ENCODE measurements at places on chromosomes 5 and 9. TPM values are rescaled to one million over a fixed set of nuclear protein-coding genes. Genes with fewer than 3 reads are reported as not detected.
A peak's percentile ranks its signal among the peaks of the same experiment; 100 is the strongest.

DNA sequence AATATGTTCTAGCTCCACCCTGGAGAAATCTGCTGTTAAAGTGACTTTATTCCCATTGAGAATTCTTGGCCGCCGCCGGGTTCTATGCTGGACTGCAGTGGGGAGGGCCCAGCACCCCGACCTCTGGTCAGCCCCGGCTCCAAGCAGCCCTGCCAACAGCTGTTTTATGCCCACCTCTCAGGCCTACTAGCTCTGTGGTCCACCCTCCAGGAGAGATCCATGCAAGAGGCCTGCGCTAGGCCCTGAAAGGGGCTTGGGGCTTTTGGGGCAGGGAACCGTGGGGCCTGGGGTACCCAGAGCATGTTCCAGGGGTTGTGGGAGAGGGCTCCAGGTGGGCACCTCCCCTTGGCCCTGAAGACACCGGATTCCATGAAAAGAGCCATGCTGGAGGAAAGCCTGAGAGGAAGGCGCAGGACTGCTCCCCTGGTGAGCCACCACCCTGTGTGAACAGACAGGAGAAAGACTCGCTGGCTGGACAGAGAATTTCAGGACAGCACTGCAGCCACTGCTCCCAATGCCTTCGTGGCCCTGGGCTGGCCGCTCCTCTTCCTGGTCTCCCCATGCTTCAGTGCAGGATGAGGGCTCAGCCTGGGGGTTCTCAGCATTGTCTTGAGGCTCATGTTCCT is 44.6 kb upstream of the RUFY1 start:
- H3K4me1 ChIP-seq = no peaks in the 10 kb centered on the region
- no peak for DNase-seq

GRCh38 chr9:91033797-91034196 is 232.2 kb downstream of the SYK start:
- H3K36me3 ChIP-seq = no peaks in the 10 kb centered on the region
- H3K4me1 ChIP-seq = peaks cover 17% of the 10 kb centered on the region
- H3K27me3 ChIP-seq = no peaks in the 10 kb centered on the region
- no peak overlapping the region for H3K27ac ChIP-seq
- DNase-seq = no peak
- no peak overlapping the region for H3K4me3 ChIP-seq

GRCh38 chr5:10424124-10424731 is 17.5 kb upstream of the ROPN1L start:
- DNase-seq = peak; percentile 39
- H3K27ac ChIP-seq = no peak overlapping the region
- no peaks in the 10 kb centered on the region for H3K4me1 ChIP-seq
- no peaks in the 10 kb centered on the region for H3K27me3 ChIP-seq

DNA sequence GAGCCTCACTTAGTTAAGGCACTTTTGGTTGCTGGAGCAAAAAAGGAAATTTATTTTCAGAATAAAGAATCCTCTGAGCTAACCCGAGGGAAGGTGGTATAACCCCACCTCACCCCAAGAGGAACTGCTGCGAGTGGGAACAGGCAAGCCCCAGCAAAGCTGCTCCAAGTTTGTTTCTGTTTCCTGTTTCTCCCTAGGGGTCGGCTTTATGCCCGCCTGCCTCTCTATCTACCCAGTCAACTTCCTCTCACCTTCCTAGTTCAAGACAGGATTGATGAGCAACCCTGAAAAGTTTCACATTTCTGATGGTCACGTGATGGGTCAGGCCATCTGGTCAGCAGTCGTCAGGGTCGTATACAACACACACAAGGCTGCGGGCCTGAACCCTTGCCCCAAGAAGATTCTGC is 31.1 kb downstream of the TRIO start:
- no peaks in the 10 kb centered on the region for H3K27me3 ChIP-seq
- no peak for DNase-seq
- no peak overlapping the region for H3K27ac ChIP-seq
- H3K4me3 ChIP-seq = no peak overlapping the region
- H3K36me3 ChIP-seq = no peaks in the 10 kb centered on the region
- peaks cover 42% of the 10 kb centered on the region for H3K4me1 ChIP-seq

DNA sequence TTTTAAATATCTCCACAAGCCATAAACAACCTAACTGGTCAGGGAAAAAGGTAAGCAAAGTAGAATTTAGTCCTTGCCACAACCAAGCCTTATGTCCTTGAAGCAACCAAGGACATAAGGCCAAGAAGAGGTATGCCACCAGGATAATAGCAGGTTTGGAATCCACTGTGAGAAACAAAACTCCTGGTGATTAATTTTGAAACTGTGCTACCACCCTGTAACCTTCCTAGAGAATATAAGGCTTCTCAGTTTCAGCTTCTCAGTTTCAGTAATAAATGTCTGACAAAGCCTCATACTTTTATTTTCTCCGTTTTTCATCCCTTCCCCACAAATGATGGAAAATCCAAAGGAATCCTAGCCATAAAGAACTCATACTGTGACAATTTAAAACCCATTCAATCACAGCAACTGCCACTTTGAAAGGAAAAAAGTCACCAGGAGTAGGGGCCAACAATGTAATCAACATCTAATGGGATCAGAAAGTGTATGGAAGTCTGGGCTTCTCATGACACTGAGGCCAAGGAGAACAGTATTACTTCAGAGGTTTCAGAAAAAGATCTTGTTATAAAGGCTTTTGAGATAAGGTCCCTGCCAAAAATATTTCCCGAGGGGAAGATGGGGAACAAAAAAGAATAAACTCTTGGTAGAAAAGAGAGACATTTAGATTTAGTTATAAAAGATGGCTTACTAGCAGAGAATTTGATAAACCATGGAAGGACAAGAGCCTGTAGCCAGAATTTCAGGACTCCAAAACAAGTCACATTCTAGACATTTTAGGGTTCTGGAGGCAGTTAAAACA is 189.2 kb downstream of the TSSK1B start:
- no peak for DNase-seq
- peak overlapping the region; percentile 31 for H3K4me3 ChIP-seq
- no peaks in the 10 kb centered on the region for H3K27me3 ChIP-seq
- H3K36me3 ChIP-seq = no peaks in the 10 kb centered on the region
- no peaks in the 10 kb centered on the region for H3K4me1 ChIP-seq

DNA sequence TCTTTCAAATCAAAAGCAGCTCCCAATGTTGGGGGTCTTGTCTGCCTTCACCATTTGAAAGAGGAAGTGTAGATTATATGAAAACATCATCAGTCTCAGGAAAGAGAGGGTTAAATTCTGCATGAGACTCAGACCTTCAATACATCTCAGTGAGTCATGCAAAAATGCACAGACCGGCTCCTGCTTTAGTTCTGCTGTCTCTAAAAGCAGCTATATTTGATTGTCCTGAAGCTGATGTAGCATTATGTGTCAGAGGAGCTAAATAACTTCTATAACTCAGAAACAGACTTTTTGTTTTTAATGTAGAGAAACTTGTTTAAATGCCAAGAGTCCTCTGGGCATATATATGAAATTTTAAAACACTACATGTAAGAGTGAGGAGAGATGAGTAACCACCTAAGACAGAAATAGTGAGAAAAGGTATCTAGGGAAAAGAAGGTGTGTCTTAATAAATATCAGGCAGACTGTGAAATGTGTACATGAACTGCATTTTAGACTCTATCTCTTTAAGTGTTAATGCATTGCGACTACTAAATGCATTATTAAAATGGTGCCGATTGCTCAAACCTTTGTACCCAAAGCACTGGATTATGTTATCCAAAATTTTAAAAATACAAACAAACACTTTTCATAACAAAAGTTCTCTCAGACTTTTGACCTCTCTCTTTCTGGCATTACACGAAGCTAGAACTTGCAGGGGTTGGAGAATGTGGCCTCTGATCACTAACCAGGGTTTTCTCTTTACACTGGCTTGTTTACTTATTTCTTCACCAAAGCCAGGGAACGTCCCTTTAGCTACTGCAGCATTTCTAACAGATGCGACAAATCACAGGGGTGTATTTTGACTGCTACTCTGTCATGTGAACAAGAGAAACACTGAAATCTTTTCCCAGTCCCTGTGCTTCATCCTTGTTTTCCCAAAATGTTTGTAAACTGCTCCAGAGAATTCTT is 302.3 kb downstream of the ARL15 start:
- H3K4me3 ChIP-seq = no peak overlapping the region
- no peaks in the 10 kb centered on the region for H3K36me3 ChIP-seq

- H3K36me3 ChIP-seq = no peaks in the 10 kb centered on the region
- H3K27ac ChIP-seq = no peak overlapping the region
- no peaks in the 10 kb centered on the region for H3K27me3 ChIP-seq
- no peaks in the 10 kb centered on the region for H3K4me1 ChIP-seq
These were observed 186.2 kb downstream of the PJA2 start for GRCh38 chr5:109223531-109223930.

- no peak overlapping the region for H3K4me3 ChIP-seq
- no peaks in the 10 kb centered on the region for H3K27me3 ChIP-seq
- H3K36me3 ChIP-seq = no peaks in the 10 kb centered on the region
These were observed 111.9 kb downstream of the FBN2 start for GRCh38 chr5:128426090-128426534.

- no peak overlapping the region for H3K27ac ChIP-seq
- no peaks in the 10 kb centered on the region for H3K27me3 ChIP-seq
- no peaks in the 10 kb centered on the region for H3K4me1 ChIP-seq
- no peak overlapping the region for H3K4me3 ChIP-seq
These were observed 139.6 kb downstream of the MTX3 start for GRCh38 chr5:79851391-79851863.

GRCh38 chr5:12330993-12331588 is 426.8 kb upstream of the CTNND2 start:
- no peak overlapping the region for H3K4me3 ChIP-seq
- no peaks in the 10 kb centered on the region for H3K27me3 ChIP-seq
- no peak overlapping the region for H3K27ac ChIP-seq
- DNase-seq = no peak

DNA sequence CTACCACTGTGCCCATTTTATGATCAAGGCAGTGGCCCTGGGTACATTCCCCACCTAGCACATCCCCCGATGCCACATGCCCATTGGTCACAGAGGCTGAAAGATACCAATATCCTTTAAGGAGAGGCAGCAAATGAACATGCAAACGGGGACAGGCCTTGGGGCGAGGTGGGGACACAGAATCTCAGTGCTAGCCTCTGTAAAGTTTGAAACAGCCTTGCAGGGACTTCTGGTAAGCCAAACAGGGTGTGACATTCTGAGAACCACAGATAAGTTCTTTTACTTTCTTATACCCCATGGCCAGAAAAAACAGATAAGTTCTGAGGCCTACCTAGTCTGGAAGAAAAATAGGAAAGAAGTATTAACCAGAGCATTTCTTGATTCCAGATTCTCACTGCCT is 60.5 kb downstream of the ACER2 start:
- no peaks in the 10 kb centered on the region for H3K4me1 ChIP-seq
- no peak overlapping the region for H3K4me3 ChIP-seq
- no peak overlapping the region for H3K27ac ChIP-seq
- no peaks in the 10 kb centered on the region for H3K27me3 ChIP-seq

DNA sequence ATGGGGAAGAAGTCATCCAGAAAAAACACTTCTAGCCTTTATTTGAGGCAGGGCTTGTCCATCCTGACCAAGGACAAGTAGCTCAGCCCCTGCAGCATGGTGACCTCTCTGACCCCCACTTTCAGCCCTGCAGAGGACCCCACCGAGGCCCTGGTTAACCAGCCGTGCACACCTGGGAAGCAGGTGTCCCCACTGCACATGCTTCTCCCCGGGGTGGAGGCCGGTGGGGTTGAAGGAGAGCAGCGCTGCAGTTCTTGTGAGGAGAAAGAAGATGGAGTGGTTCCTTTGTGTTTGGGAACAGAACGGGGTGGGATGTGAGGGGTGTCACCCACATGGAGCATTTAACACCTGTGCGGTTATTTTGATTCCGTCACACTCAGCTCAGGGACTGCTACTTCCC is 21.1 kb upstream of the ZBTB34 start:
- H3K4me1 ChIP-seq = peaks cover 76% of the 10 kb centered on the region
- DNase-seq = no peak
- H3K4me3 ChIP-seq = no peak overlapping the region
- H3K27ac ChIP-seq = no peak overlapping the region
- peaks cover 28% of the 10 kb centered on the region for H3K36me3 ChIP-seq
- H3K27me3 ChIP-seq = no peaks in the 10 kb centered on the region

GRCh38 chr5:168800701-168801100 is 221.5 kb upstream of the PANK3 start:
- no peak for DNase-seq
- no peaks in the 10 kb centered on the region for H3K27me3 ChIP-seq
- H3K4me3 ChIP-seq = no peak overlapping the region
- no peaks in the 10 kb centered on the region for H3K36me3 ChIP-seq

GRCh38 chr5:55638455-55638854 is 73.7 kb downstream of the SLC38A9 start:
- H3K4me1 ChIP-seq = peaks cover 29% of the 10 kb centered on the region
- no peak overlapping the region for H3K27ac ChIP-seq
- DNase-seq = no peak
- H3K4me3 ChIP-seq = no peak overlapping the region
- no peaks in the 10 kb centered on the region for H3K36me3 ChIP-seq

GRCh38 chr5:64292611-64293215 is 127.1 kb downstream of the RNF180 start:
- no peak overlapping the region for H3K27ac ChIP-seq
- H3K27me3 ChIP-seq = no peaks in the 10 kb centered on the region
- H3K4me1 ChIP-seq = no peaks in the 10 kb centered on the region
- DNase-seq = no peak

- no peaks in the 10 kb centered on the region for H3K4me1 ChIP-seq
- no peak overlapping the region for H3K27ac ChIP-seq
- no peaks in the 10 kb centered on the region for H3K27me3 ChIP-seq
- H3K36me3 ChIP-seq = no peaks in the 10 kb centered on the region
- H3K4me3 ChIP-seq = no peak overlapping the region
These were observed 251.6 kb upstream of the PIK3R1 start for GRCh38 chr5:67963789-67964519.

DNA sequence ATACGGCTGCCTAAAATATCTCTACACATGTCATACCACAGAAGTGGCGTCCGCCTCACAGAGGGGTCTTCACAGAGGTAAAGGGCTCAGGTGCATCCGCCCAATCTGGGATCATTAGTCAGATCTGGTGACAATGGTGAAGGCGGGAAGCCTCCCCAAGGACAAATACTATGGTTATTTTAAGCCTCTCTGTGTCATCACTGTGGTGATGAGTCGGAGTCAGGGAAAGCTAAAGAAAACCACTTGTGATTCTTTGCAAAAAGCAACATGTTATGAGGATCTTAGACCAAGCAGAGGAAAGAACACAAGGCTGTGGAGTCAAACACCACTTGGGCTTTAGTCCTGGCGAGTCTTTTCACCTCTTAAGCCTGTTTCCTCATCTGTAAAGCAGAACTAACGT is 190.4 kb downstream of the DRD1 start:
- no peaks in the 10 kb centered on the region for H3K36me3 ChIP-seq
- H3K27ac ChIP-seq = no peak overlapping the region
- no peaks in the 10 kb centered on the region for H3K4me1 ChIP-seq
- DNase-seq = no peak
- H3K27me3 ChIP-seq = no peaks in the 10 kb centered on the region
- no peak overlapping the region for H3K4me3 ChIP-seq

Gene SPATA31D4
- not detected for total RNA-seq

Gene TNC
- 10.7 TPM for total RNA-seq

Gene AK8
- not detected for total RNA-seq

Gene MAMDC2
- total RNA-seq = 4.9 TPM

Gene PCDHGA11
- 3.3 TPM for total RNA-seq

Gene ZNF608
- total RNA-seq = 7.3 TPM

Gene TMC1
- not detected for total RNA-seq

Gene ADAMTS6
- total RNA-seq = 0.29 TPM

Gene SOX30
- not detected for total RNA-seq

Gene CCDC187
- total RNA-seq = not detected

All from gastrocnemius medialis (tissue), 4 donors.